ENCODE measurements at places on chromosomes 11 and 22.
A peak's percentile ranks its signal among the peaks of the same experiment; 100 is the strongest.

DNA sequence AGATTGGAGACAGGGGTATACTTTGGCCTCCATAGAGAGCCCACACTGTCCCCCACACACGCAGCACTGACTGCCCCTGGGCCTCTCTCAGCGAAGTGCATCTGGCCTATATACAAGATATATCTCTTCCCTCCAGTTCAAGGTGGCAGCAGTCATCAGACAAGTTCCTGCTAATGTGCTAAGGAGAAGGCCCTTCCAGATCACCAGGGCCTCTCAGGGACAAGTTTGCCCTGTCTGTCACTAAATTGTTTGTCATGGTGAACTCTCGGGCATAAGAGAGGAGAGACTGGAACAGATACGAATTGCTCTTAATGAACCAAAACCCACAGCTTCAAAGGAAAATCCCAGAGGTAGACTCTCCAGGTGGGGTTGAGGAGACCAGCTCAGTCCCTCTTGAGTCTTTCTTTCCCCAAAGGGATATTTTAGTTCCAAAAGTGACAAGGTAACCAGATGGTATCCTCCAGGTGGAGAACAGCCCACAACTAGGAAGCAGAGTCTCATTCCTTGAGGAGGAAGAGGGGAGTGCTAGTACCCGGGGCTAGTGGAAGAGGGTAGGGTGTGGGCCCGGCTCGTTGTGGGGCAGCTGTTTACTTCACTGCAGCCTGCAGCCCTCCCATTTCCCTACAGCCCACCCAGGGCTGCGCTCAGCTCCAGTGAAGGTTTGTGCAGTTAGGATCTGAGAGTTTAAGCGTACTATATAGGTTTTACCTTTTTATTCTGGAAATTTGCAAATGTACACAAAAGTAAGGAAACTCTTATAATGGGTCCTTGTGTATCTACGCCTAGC lies 2.2 kb upstream of the SLC35C1 start:
- no peak for DNase-seq

GRCh38 chr11:108967571-108967970 lies 302.7 kb downstream of the DDX10 start:
- DNase-seq, result no peak

- DNase-seq, result no peak
These were observed 19.8 kb upstream of the CCDC89 start for GRCh38 chr11:85705800-85706199.

DNA sequence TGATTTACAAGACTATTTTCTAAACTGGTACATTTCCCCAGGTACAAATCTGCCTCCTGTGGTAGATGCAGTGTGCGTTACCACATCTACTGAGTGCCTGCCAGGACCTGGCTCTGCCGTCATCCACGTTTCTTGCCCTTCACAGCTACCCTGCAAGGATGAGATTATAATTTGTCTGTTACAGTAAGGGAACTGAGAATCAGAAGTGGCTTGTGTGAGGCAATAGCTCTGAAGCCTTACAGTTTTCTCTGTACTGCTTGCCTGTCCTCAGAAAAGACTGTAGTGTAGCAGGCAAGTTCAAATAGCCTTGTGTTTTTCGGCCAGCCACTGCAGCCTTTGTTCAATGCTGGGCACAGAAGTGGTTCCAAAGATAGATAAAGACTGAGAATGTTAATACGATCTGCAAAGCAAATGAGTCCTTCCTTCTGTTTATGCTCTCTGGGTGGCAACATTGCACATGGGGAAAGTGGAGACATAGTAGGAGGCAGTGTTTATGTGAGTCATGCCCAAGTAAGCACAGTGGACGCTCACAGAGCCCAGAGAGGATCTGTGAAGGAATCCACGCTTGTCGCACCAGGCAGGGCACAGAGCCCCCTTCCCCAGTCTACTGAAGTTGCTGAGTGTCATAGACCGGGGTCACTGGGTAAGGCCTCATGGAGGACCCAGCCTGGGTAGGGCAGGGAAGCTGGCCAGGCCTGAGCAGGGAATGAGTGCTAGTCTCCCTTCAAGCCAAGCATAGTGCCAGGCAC lies 49.1 kb downstream of the MICAL2 start:
- DNase-seq, result no peak

- no peak for DNase-seq
These were observed 25.1 kb upstream of the TPH1 start for GRCh38 chr11:18071098-18071705.

DNA sequence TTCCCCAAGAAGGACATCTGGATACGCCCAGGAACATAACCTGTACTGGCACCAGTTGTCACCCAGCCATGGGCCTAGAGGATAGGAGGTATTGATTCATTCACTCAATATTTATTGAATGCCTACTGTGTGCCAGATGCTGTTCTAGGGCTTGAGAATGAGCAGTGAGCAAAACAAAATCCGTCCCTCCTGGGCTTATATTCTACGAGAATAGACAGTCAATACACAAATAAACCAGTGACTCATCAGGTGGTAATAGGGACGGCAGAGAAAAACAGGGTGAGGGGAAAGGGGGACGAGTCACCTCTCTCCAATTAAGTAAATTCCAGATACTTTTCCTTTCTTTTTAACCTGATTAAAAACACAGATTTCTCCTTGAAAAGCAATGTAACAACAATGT lies 103.5 kb downstream of the MICAL2 start:
- DNase-seq, result no peak

- peak; percentile 42 for DNase-seq
These were observed at the start of gene SLC43A3 for GRCh38 chr11:57426929-57427726. SLC43A3 (minus strand) TSS chr11:57427121; CDS start chr11:57426172, 949 bp downstream.

DNA sequence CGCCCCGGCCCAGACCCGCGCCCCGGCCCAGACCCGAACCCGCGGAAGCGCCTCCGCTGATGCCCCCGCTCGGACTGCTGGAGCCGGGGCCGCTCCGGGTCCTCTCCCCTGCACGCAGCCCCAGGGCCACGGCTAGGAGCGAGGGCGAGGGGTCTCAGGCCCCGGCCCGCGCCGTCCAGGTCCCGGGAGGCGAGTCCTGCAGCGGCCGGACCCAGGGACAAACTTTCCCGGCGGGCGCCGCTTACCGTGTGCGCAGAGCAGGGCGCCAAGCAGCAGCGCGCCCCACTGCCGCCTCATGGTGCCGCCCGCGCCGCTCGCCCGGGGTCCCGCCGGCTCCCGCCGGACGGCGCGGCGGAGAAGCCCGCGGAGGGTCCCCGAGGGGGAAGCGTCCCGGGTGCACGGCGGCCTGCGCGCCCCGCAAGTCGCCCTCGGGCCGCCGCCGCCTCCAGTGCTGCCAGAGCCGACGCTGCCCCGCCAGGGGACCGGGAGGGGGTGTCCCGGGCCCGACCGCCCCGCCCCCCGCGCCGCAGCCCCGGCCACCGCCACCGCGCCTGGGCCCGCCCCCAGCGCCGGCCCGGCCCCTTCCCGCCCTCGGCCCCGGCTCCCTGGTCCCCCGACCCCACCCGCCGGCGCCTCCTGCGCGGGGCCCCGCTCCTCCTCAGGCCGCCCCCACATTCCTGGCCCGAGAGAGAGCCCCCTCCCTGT lies at the start of gene LRP4:
Gene LRP4 (minus strand): TSS at position 468 of the 705 bp plus-strand sequence. CDS start 171 bp downstream, at position 297.
- peak; percentile 31 for DNase-seq
